T-helper 1 cell (primary cell): ENCODE measurements at places on chromosomes 6 and 20.

DNA sequence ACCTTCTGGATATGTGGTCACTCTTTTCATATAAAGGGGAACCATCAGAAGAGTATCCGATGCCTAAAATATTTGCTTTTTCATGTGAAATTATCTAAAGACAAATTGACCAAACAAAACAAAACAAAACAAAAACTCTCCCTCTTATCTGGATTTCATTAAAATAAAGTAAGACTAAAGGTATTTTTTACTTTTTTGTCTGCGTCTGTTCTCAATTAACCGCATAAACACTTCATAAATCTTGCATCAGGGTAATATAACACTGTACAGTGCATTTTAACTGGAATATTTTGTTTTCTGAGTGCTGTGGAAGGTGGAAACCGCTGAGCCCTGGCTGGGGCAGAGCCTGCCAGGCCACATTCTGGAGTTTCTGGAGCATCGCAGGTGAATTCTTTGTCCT is 234.1 kb upstream of the ZFP64 start:
- no peak for DNase-seq

DNA sequence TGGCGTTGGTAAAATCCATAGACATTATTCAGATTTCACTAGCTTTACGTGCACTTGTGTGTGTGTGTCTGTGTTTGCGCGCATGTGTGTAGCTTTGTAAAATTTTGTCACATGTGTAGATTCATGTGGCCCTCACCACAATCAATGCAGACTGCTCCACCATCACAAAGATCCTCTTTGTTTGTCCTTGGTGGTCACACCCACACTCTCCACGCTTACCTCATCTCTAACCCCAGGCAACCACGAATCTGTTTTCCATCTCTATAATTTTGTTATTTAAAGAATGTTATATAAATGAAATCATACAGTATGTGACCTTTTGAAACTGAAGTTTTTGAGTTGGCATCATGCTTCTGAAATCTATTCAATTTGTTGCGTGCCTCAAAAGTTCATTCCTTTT is 58.5 kb downstream of the GRM1 start:
- DNase-seq: no peak

DNA sequence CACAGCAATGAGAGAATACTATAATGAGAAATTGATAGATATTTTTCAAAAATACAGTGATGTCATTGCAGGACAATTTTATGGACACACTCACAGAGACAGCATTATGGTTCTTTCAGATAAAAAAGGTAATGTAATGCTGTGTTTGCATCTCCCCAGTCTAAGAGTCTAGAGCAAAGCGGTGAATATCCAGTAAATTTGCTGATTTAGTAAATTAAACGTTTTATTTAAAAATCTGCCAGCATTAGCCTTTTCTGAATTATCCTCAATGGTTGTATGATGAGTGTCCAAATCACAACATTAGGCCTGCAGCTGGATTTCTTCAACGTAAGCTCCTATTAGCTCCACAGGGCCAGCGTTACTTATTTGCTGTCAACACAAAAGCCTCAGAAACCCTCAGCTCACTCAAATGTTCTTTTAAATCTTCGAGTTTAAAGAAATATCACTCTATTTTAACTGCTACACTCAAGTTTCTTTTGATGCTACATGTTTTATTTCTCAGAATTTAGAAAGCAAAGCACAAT is 16.0 kb downstream of the SMPDL3A start:
- no peak for DNase-seq

GRCh38 chr6:127516662-127517273 is 2.4 kb downstream of the MTCL3 start:
- peak; percentile 75 for DNase-seq

DNA sequence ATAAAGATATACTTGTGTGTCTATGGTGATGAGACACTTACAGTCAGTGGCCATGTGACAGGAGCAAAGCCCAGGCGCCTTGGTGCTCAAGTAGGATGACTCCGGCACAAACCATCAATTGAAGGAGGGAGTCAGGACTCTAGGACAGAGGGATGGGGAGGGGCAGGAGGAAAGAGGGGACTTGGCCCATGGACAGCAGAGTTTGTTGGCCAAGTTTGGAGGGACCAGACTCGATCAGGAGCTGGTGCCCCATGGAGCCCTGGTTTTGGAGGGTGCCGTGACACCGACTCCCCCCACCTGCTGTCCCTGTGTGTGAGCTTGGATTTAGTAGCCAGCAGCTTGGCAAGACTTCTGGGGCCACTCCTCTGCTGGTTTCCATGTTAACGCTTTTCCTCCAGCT is 66.1 kb downstream of the ADNP start:
- no peak for DNase-seq

- DNase-seq: no peak
Observed at GRCh38 chr6:1585669-1586049, 24.1 kb upstream of the FOXC1 start.

GRCh38 chr20:44173116-44173515 is 13.9 kb downstream of the JPH2 start:
- no peak for DNase-seq

- DNase-seq: no peak
Observed at GRCh38 chr20:49901588-49901987, 13.7 kb downstream of the SPATA2 start.

DNA sequence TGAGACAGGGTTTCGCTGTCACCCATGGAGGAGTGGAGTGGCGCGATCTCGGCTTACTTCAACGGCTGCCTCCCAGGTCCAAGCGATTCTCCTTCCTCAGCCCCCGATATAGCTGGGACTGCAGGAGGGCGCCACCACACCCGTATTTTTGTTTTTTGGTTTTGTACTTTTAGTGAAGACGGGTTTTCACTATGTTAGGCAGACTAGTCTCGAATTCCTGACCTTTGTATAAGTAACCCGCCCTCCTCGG is 115.4 kb upstream of the BTN3A2 start:
- DNase-seq: no peak

- DNase-seq: no peak
Observed at GRCh38 chr6:129287231-129288177, 404.6 kb downstream of the LAMA2 start.

DNA sequence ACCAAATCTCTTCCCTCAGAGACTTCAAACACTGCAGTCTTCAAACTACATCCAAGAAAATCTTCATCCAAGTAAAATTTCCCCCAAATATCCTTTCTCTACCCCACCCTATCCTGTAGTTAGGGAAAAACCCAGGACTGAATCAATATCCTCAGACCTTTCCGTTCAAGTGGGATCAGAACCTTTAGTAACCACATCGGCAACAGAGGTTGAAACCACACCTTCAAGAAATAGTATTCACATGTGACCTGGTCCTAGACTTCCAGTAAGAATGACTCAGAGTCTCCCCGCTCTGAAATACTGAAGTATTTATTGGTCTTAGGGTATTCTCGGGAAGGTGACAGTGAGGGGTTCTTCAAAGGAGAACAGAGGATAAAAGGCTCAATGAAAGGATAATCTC is 8.7 kb downstream of the HLA-DPA1 start:
- no peak for DNase-seq

DNA sequence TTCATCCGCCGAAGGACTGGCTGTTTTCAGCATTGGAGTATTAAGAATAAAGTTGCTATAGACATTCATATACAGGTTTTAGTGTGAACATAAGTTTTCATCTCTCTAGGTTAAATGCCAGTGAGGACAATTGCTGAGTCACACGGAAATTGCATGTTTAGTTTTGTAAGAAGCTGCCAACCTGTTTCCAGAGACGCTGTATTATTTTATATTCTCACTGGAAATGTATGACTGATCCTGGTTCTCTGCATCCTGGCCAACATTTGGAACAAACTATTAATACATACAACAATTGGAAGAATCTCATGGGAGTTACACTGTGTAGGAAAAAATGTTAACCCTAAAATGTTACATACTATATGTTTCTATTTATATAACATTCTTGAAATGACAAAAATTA is 16.7 kb upstream of the TGM6 start:
- no peak for DNase-seq

- no peak for DNase-seq
Observed at GRCh38 chr6:21749754-21750153, 156.2 kb downstream of the SOX4 start.

GRCh38 chr6:121851056-121851455 is 415.6 kb downstream of the GJA1 start:
- no peak for DNase-seq

DNA sequence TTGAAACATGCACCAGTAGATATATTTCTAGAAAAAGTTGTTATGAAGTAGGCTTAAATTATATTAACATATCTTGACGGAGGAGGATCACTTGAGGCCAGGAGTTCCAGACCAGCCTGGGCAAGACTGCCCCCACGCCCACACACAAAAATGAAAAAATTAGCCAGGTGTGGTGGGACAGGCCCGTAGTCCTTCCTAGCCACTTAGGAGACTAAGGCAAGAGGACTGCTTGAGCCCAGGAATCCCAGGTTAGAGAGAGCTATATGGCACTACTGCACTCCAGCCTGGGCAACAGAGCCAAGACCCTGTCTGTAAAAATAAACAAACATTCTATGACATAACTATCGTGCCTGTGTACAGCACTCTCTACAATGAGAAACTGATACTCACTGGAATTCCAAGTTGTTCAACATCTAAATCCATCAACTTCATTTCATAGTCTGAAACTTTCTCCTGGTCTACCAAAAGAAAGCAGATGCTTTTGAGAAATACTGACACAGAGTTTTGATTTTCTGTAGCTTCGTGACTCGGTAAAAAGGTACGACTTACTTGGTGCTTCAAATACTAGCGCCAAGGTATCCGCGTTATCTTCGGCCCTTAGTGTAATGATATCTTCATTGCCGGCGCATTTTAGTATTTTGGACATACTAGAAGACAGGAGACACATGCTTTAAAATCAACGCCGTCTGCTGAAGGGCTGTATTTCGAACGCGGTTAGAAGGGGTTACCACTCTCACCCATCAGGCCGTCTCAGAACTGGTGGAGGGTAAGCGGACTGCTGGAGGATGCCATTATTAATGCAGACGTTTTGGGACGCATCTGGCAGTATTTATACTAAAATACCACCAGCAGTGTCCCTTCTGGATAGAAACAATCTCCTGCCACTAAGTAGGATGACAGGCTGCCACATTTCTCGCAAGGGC is 1.3 kb downstream of the PCNA start:
- DNase-seq: no peak

- no peak for DNase-seq
Observed at GRCh38 chr6:55974688-55975087, 99.3 kb upstream of the BMP5 start.

DNA sequence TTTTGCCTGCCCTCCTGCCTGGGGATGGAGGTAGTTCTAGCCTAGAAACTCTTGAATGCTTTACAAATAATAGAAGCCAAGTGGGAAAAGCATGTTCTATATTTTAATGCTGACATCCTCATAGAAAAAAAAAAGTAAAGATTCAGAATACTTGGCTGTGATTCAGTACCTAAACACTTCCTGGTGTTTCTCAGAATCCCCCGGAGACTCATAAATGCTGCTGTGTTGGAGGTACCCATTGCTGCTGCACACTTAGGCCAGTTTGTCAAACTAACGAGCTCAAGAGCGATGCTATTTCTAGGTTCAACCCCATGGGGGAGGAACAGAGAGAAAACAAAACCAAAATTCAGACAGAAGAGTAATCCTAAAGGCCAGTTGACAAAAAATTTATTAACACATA is 38.8 kb upstream of the ZFP64 start:
- DNase-seq: no peak

DNA sequence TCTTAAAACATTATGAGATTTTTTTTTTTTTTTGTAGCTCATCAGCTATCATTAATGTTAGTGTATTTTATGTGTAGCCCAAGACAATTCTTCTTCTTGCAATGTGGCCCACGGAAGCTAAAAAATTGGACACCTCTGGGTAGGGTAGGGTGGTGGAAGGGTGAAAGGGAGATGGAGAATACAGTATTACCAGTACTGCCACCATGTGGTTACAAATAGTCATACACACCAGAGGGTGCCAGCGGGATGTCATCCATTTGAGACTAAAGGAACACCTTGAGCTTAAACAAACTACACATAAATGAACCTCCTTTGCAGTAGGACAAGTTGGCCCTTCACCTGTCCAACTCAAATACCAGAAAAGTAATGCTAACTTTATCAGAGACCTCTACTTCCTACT is 601.9 kb downstream of the HTR1B start:
- DNase-seq: no peak

GRCh38 chr6:167839755-167840154 is 13.0 kb downstream of the AFDN start:
- no peak for DNase-seq

GRCh38 chr6:35219683-35220326 is 6.0 kb downstream of the SCUBE3 start:
- DNase-seq: no peak

GRCh38 chr6:91079969-91080368 is 493.1 kb upstream of the MAP3K7 start:
- DNase-seq: no peak

DNA sequence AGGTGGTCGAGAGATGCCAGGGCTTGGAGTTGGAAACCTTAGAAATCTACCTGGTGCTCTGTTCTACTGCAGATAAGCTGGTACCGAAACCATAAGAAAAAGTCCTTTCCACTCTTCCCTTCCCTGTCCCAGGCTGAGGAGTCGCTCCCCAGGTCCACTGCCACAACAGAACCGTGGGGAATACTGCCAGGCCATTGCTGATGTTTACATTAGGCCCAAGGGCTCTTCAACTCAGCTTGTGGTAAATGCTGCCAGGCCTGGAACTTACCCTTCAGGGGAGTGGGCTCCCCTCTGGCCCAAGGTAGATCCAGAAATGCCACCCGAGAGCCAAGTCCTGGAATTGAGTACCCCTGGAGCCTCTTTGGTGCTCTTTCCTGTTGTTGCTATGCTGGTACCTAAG is 388.4 kb downstream of the ESR1 start:
- DNase-seq: no peak

- DNase-seq: no peak
Observed at GRCh38 chr20:58803533-58803932, 47.2 kb downstream of the GNAS-AS1 start.

- DNase-seq: no peak
Observed at GRCh38 chr20:23131766-23132165, 45.6 kb upstream of the CD93 start.

GRCh38 chr20:58633161-58634053 is 17.7 kb upstream of the STX16 start:
- no peak for DNase-seq

- DNase-seq: no peak
Observed at GRCh38 chr6:2870046-2870636, 28.5 kb upstream of the SERPINB1 start.

DNA sequence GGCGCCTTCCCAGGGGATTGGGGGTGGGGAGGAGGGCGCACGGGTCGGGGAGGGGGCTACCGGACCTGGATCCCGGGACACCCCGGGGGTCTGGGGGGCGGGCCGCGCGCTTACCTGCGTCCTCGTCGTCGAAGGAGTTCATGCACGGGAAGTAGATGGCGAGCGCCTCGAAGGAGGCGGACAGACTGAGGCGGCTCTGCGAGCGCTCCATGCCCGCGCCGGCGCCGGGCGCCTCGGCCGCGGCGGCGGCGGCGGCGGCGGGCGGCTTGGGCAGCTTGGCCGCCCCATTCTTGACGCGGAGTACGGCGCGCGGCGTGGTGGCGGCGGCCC is 320 bp downstream of the RIMS4 start:
- no peak for DNase-seq

- no peak for DNase-seq
Observed at GRCh38 chr20:44594730-44595129, 12.4 kb downstream of the PKIG start.

- no peak for DNase-seq
Observed at GRCh38 chr6:85684809-85685171, 42.1 kb upstream of the SYNCRIP start.

GRCh38 chr20:10619427-10619826 is 54.4 kb downstream of the JAG1 start:
- DNase-seq: no peak
